ENCODE measurements at places on chromosomes 7 and 10.

DNA sequence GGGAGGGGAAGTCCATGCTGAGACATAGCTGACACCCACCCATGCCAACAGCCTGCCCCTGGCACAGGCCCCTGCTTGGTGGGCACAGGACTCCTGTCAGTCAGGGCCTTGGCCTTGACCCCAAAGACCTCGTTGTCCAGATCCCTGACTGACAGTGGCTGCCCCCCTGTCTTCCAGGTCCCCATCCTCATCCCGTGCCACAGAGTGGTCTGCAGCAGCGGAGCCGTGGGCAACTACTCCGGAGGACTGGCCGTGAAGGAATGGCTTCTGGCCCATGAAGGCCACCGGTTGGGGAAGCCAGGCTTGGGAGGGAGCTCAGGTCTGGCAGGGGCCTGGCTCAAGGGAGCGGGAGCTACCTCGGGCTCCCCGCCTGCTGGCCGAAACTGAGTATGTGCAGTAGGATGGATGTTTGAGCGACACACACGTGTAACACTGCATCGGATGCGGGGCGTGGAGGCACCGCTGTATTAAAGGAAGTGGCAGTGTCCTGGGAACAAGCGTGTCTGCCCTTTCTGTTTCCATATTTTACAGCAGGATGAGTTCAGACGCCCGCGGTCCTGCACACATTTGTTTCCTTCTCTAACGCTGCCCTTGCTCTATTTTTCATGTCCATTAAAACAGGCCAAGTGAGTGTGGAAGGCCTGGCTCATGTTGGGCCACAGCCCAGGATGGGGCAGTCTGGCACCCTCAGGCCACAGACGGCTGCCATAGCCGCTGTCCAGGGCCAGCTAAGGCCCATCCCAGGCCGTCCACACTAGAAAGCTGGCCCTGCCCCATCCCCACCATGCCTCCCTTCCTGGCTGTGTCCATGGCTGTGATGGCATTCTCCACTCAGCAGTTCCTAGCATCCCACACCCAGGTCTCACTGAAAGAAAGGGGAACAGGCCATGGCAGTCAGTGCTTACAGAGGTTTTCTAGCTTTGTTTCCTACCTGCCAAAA is 197.2 kb downstream of the EBF3 start:
- no peak for DNase-seq

DNA sequence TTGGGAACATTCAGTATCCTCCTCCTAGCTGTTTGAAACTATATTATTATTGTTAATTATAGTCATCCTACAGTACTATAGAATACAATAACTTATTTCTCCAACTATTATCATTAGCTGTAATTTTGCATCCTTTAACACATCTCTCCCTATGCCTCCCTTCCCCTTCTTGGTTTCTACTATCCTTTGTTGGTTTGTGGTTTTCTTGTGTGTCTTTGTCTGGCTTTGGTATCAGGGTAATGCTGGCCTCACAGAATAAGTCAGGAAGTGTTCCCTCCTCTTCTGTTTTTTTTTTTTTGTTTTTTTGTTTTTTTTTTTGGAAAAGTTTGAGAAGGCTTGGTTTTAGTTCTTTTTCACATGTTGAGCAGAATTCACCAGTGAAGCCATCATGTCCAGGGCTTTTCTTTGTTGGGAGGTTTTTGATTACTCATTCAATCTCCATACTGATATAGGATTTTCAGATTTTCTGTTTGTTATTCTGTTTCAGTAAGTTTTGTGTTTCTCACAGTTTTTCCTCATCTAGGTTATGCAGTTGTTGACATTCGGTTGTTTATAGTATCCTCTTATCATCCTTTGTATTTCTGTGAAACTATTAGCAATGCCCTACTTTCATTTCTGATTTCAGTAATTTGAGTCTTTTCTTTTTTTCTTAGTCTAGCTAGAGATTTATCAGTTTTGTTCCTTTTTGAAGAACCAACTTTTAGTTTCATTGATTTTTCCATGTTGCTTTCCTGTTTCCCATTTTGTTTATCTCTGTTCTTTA is 21.6 kb downstream of the C1GALT1 start:
- DNase-seq: no peak

DNA sequence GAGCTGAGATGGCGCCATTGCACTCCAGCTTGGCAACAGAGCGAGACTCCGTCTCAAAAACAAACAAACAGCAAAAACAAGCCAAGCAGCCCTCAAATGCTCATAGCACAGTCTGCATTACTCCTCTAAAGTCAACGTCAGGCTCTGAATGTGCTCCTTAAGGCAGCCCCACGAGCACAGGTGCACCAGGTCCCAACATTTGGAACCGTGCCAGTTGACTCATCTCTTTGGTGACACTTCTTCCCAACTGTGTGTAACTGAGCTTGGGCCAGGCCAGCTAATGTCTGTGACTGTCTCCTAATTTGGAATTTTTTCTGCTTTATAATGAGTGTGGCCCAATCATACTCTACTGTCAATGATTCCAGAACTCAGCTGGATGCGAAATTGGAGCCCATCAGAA is 66.3 kb upstream of the EFCAB10 start:
- peak; percentile 61 for DNase-seq

DNA sequence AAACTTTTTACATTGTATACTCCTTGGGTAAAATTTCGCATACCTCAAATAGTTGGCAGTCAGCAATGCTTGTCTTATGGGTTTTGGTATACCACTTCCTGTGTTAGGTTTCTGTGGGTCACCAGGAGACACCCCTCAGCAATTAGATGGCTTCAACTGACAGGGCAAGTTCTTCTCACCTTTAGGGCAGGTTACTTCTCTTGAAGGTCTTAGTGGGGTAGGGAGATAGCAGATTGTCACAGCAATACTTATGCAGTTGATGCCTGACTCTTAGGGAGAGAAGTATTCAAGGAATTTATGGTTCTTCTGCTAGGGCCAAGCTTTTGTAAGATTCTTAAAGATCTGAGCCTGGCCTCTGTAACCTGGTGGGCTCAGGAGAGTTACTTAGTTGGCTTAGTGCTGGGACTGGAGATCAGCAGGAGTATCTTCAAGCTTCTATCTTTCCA is 42.9 kb downstream of the MKLN1 start:
- no peak for DNase-seq

- no peak for DNase-seq
Measured at GRCh38 chr10:86671419-86671818, 3.1 kb downstream of the LDB3 start.

DNA sequence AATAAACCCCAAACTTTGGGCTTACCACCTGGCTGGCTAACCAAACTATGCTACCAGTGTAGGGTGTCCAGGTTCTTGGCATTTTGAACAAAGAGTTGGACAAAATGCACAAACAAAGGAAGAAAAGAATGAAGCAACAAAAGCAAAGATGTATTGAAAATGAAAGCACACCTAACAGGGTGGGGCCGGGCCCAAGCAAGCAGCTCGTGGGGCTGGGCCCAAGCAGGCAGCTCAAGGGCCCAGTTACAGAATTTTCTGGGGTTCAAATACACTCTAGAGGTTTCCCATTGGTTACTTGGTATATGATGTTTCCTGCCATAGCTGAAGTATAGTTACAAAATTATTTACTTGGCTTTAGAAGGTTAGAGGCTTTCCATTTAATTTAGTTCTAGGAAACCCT is 15.7 kb downstream of the ACADSB start:
- no peak for DNase-seq

DNA sequence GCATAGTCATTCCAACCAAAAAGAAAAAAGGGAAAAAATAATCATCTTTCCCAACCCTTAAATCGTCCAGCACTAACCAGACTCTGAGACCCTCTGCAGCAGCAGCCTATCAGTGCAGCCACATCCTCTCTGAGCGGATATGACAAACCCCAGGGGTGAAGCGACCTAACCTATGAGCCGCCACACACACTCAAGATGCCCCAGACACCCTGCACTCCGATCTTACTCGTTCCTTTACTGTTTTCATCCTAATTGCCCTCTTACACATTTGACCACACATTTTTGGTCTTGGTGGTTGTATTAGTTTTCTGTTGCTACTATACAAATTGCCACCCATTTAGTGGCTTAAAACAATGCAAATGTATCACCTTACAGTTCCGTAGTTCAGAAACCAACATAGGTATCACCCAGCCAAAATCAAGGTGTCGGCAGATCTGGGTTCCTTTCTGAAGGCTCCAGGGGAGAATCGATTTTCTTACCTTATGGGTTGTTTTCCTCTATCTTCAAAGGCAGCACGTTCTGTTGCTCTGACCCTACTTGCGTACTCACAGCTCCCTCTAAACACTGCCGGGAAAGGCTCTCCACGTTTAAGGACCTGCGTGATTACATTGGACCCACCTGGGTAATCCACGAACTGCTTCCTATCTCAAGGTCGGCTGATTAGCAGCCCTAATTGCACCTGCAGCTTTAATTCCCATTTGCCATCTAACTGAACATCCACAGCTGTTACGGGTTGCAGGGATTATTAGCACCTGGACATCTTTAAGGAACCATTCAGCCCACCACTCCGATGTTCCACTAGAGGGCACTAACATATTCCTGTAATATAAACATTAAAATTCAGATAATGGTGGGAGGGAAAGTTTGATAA is 37.3 kb upstream of the PRSS1 start:
- peak; percentile 37 for DNase-seq

DNA sequence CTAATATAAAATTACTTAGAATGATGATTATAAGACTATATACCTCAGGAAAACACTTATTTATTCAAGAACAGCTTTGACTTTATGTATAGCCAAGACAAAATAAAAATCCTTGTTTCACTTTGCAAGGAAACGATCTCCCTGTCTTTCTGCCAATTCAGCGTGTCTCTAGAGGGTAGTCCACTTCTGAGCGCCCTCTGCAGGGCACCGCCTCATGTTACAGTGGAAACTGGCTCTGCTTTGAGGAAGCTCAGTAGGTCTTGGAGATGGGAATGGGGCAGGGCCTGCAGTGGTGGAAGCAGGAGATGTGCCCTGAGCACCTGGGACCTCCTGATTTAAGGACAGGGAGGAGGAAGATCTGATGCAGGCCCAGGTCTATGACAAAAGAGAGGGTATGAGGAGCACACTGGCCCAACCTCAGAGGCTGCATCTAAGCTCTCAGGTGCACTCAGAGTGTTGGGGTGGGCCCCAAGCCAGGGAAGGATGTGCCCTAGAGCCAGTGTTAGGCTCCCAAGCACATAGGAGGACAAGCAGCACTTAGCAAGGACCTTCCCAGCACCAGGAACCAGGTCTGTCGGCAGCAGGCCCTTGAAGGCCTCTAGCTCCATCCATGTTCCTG is 481.0 kb downstream of the TNS3 start:
- DNase-seq: no peak

DNA sequence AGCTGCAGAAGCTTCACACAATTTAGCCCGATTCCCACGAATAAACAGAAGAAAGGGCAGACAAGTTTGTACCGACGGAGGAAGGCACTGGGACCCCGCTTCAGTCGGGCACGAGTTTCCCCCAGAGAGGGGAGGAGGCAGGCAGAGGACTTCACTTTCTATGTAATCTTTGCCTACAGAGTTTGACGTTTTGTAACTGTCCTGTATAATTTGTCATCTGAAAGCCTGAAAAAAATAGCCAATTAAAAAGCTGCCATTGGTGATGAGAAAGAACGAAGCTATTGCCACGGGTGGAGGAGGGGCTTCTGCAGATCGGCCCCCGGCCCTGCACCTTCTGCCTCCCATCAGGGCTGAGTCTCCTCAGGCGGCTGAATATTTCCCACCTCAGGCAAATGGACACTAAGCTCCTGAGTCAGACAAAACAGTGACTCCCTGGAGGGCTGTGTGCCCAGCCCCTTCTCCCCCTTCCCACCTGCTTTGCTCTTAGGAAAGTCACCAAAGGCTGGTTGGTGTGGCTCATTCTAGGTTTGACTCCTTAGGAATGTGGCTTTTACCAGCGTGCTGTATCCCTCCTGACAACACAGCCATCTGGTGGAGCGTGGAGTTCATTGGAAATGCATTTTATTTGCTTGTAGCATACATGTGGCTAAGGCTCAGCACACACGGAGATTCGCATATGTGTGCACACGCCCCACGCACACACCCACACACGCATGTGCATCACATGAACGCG is 117.4 kb downstream of the VIPR2 start:
- peak; percentile 90 for DNase-seq

GRCh38 chr10:99341860-99342490 is 12.8 kb downstream of the CNNM1 start:
- DNase-seq: no peak

- no peak for DNase-seq
Measured at GRCh38 chr7:109049366-109049765, 479.7 kb downstream of the DNAJB9 start.

- DNase-seq: peak; percentile 72
Measured at GRCh38 chr7:122438006-122438405, 133.5 kb upstream of the FEZF1 start.

GRCh38 chr10:593901-594457 is 95.5 kb downstream of the DIP2C start:
- no peak for DNase-seq

All from NCI-H2171 treated with DMSO at 0.1 percent for 48 hours (cell line).